Mesendoderm (in vitro differentiated cells): ENCODE measurements at places on chromosomes 16 and 17.

- peak; percentile 48 for DNase-seq
These were observed 14.6 kb downstream of the SRCIN1 start for GRCh38 chr17:38590988-38591758.

GRCh38 chr16:51569203-51569931, 418.3 kb upstream of the SALL1 start:
- DNase-seq, result no peak

DNA sequence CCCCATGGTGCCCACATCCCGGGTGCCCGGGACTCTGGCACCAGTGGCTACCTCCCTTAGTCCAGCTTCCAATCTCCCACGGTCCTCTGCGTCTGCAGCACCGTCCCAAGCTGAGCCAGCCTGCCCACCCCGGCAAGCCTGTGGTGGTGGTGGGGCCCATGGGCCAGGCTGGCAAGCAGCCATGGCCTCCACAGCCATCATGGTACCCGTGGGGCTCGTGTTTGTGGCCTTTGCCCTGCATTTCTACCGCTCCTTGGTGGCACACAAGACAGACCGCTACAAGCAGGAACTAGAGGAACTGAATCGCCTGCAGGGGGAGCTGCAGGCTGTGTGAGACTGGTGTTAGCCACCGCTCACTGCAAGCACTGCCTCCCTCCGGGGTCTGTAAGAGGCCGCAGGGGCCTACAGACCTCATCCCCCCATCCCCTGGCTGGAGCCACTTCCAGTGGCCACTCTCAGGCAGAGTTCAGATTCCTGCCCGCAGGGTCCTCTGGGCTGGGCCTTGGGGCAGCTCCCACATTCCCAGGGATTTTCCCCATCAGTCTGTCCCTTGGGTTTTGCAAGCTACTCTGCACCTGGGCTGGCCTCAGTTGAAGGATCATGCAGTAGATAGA, 3.9 kb upstream of the SETD1A start:
- peak; percentile 95 for DNase-seq

DNA sequence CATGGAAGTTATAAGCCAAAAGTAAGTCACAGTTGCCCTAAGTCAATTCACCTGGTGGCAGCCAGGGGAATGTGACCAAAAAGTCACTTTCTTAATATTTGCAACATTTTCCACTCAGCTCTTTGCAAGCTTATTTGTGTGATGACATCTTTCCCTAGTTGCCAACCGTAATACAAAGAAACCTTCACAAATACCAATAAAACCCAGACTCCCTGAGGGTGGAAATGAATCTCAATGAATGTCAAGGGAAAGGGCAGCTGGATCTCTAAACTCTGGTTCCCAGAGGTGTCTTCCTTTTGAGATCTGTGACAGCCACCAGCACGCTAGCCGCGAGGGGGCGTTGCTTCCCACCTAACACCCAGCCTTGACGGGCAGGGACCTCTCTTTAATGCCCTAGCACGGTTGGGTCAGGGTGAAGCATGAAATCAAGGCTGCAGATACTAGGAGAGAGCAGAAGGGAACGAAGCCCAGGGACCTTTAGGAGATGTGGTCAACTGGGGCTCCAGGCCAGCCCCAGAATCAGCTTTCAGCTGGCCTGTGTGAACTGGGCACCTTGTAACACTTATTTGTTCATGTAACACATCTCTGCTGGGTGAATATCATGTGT, 82.2 kb downstream of the CMC2 start:
- peak; percentile 82 for DNase-seq

- DNase-seq, result no peak
These were observed 3.0 kb downstream of the KRT31 start for GRCh38 chr17:41394254-41394996.

DNA sequence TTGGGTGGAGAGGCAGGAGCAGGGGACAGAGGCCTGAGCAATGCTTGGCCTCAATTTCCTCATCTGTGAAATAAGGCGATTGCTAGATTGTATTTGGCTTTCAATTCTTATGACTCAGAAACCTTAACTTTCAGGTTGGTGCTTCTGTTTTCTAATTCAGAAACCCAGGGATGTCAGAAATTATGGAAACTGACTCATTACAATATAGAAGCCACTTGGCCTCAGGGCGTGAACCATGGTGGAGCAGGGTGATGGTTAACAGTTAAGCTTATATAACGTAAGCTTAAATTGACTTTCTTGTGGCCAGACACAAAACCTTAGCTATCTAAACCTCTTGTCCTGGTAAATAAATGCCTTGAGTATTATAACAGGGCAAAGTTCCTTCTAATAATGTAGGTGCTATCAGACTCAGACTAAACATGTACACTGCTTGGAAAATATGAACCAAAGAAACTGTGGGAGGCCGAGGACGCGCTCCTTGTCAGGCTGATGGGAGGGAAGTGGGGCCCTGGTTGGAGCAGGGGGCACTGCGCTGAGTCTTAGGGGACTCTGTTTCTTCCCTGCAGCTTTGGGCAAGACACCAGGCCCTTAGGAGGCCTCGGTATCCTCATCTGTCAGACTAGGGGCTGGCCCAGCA, 17.1 kb upstream of the SREBF1 start:
- DNase-seq, result no peak

DNA sequence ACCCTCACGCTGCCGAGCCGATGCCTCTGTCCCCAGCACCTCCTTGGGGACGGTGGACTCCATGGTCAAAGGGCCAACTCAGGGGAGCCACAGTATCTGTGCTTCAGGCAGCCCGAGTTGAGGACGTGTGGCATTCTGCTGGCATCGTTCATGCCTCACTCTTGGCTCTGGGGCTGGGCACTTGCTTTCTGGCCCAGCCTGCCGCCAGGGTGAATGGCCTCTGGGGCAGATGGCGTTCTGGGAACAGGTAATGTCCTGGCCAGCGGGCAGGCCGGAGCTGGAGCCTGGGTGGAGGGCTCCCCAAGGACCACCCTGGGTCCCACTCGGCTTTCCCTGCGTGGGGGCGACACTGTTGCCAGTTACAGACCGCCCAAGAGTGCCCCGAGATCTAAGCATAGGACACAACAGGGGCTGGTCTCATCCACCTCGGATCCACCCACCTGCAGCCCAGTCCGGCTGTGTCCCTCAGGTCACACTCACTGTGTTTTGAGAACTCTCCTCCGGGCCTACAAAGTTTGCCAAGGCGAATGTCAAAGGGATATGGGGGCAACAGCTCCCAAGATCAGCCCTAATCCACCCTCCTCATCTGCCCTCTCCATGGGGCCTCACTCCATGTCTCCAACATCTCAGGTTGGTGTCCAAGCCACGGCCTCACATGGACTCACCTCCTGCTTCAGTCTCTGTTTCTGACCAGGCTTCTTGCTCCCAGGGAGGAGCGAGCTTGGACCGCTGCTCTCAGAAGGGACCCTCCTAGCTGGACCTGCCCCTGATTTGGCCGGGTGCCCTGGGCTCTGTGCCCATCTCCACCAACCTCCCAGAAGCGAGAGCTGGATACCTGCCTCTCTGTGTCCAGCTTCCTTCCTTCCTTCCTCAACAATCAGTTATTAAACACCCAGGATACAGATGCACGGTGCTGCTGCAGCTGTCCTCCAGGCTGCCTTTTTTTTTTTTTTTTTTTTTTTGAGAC, 60.8 kb downstream of the TMEM235 start:
- DNase-seq, result no peak

GRCh38 chr16:29837841-29838240, 17.6 kb downstream of the MVP start:
- DNase-seq, result no peak

DNA sequence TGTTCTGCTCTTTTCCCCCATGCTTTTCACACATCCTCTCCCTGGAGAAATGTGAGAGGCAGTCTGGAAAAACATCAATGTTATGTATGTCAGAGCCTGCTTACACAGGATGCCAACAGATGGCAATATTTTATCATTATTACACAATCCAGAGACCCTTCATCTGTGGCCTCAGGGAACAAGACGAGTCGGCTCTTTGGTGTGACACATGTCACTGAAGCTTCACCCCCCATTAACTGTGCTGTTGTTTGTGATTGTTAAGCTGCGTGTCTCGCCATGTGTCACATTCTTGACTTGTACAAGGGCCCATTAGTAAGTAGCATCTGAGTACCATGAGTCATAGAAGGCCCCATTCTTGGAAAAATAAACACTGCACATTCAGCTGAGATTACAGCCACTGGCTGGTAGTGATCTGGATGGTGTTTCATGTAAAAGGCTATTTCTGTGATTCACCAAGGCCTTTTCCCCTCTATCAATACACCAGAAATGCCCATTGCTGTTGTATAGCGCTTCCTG, 682.1 kb upstream of the SOX9 start:
- no peak for DNase-seq
